ENCODE measurements at places on chromosomes 3 and 15.

- no peak for DNase-seq
Observed at GRCh38 chr15:25582886-25583285, 144.1 kb upstream of the UBE3A start.

- DNase-seq, result no peak
Observed at GRCh38 chr15:66323312-66323928, 30.1 kb downstream of the DIS3L start.

GRCh38 chr15:26037369-26037768 is 174.2 kb upstream of the ATP10A start:
- no peak for DNase-seq

DNA sequence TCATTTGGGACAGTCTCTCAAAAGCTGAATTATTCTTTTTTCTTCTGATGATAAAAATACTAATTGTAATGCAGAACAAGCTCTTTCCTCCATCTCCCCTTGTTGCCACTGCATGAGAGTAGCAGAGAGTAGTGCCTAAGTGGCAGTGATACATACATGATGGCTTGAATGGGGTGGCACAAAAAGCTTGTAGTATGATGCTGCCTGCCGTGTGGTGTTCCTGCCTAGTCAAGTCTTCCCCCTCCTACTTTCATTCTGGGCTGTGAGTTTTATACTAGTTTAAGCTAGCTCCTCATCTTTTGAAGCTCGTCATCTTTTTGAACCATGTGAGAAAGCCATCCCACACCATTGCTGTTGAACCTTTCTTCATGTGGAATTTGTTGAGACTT is 230.5 kb downstream of the NFKBIZ start:
- DNase-seq, result no peak

DNA sequence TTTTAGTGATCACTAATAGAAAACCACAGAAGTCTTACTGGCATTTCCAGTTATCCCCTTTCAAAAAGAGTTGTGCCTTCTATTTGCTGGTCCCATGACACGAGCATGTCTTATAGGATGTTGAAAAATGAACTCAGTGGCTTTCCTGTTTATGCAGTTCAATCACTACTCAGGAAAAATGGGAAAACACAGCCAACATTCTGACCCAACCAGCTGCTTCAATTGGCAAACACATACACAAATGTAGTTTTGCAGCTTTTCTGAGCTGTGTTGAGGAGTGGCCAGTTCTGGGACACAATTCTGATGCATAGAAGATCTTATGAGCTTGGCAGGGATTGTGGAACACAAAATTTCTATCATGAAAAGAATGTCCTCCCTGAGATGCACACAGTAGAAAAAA is 40.3 kb downstream of the FSTL1 start:
- DNase-seq, result no peak

DNA sequence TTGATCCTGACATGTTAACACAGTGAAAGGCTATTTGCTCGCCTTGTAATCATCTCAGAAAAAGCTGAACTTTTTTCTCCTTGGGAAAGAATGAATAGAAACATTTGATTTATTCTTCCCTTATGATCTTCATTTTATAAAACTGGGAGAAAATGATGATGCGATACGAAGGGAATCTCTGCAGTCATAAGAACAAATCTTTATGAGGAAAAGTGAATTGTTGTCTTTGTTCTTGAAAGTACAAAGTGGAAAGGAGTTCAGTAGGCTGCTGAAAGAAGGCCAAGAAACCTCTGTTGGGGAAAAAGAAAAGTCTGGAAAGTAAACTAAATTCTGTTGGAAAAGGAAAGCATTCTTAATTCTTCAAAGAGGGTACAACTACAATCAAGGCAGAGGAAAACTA is 248.8 kb downstream of the NSUN3 start:
- no peak for DNase-seq

DNA sequence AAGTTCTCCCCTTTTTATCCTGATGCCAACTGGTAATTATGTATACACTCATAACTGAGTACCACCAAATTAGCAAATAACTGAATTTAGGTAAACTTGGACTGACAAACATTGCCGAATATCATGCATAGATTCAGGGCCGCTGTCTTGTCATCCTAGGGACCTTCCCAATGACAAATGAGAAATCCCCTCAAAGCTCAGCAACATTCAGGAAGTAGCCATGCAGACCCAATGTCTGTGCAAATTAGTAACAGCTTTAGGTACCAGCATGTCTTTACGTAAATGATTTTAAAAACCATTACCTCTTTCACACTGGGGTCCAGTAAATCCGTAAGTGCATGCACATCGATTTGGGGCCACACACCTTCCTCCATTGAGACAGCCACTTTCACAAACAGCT is 49.5 kb downstream of the FBN1 start:
- no peak for DNase-seq

- no peak for DNase-seq
Observed at GRCh38 chr3:53880396-53881345, 1.3 kb downstream of the ACTR8 start.

DNA sequence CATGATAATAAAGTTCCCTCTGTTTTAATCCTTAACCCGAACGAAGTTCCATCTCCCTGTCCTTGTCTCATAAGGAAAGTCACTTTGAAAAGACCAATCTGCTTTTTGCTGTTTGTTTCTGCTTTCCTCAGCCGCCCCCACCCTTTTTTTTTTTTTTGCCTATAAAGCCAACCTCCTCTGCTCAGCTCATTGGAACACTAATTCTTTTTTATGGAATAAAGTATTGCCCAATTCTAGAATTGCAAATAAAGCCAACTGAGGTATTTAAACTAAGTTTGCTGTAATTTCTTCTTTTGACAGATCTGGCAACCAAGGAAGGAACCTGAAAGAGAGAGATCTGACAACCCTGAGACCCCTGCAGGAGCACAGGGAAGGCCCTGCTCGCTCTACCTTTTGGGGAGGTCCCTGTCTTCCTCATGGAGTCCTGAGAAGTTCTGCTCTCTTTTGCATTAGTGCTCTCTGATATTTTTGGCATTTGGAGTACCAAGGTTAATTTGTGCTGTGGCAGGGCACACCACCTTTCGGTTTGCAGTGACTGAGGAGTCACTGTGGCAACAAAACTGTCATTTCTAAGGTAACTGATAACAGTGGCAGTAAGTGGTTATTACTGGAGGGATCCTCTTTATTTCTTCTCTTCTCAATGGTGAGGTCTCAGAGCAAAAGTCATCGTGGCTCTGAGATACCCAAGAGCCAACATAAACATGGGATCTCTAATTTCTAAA is 35.2 kb upstream of the TRPM1 start:
- no peak for DNase-seq
